Ascending aorta (tissue), 2 donors: ENCODE measurements at places on chromosomes 1 and 21.
A peak's percentile ranks its signal among the peaks of the same experiment; 100 is the strongest.

DNA sequence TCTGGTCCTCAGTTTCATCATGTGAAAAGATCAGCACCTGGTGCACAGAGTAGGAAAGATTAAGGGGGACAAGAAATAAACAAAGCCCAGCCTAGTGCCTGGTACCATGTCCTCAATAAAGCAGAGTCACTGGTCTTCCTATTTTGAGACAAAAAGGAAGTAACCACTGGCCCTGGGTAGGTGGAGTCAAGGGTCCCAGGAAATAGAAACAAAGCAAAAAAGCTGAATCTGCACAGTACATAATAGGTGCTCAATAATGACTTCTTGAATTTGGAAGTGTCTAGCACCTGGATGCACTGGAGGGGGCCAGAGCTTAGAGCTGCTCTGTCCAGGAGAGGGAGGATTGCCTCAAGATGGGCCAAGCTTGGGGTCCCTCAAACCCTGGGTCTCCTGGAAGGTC lies 1.9 kb upstream of the EPHB2 start:
- no peak overlapping the region for H3K4me3 ChIP-seq
- H3K36me3 ChIP-seq, result no peaks in the 10 kb centered on the region
- no peaks in the 10 kb centered on the region for H3K27me3 ChIP-seq
- DNase-seq, result no peak
- H3K27ac ChIP-seq, result no peak overlapping the region

DNA sequence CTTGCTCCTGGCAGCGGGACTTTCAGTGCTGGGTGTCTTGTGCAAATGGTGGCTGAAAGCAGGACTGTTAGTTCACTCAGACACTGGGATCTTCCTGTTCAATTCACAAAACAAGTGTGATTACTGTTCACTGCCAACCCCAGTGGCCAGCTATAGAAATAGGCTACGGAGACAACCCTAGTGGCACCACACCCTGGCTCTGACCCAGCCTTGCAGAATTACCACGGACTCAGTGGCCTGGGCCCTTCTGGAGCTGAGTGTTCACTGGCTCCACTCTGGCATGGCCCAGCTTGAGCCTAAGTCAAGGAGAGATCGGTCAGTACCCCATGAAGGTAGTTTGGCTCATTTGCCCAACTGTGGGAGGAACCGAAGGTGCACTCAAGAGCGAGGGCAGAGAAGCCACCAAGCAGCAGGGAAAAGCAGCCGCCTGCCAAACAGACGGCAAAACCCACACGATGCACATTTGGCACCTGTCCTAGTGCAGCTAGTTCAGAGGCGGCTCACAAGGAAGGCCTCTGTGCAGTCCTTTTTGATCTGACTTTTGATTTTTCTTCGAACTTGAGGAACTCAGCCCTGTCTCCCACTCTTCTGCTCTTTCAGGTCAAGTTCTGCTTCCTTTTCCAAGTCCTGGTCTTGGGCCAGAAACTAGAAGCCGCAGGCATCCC lies 5.9 kb downstream of the KIAA2013 start:
- DNase-seq, result no peak
- peak overlapping the region; percentile 84 for H3K27ac ChIP-seq
- H3K4me1 ChIP-seq, result peaks cover 58% of the 10 kb centered on the region
- H3K36me3 ChIP-seq, result peaks cover 24% of the 10 kb centered on the region
- no peaks in the 10 kb centered on the region for H3K27me3 ChIP-seq

DNA sequence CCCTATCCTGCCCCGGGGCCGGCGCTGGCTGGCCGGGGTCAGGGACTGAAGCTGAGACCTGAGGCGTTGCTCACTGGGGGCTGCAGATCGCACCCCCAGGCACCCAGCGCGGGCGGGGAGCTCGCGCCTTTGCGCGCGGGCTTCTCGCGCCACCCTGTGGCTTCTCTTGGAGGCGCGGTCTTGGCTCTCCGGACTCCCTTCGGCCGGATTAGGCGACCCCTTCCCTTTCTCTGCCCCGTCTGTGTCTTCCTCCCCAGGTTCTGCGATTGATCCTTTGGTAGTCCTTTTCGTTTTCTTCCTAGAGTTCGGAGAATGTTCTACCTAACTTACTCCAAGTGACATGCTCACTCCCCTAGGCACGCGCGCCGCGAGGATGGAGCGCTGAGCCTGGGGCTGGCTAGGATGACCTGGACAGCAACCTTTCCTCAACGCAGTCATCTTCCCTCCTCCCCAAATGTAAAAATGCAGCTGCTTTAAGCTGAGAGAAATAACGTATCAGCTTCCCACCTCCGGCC lies 495 bp upstream of the NTRK1 start:
- H3K4me1 ChIP-seq, result peaks cover 21% of the 10 kb centered on the region
- H3K27me3 ChIP-seq, result peaks cover 13% of the 10 kb centered on the region
- peak overlapping the region; percentile 49 for H3K4me3 ChIP-seq

- DNase-seq, result no peak
- H3K27me3 ChIP-seq, result no peaks in the 10 kb centered on the region
- H3K36me3 ChIP-seq, result no peaks in the 10 kb centered on the region
- H3K4me1 ChIP-seq, result no peaks in the 10 kb centered on the region
These were observed 1152.0 kb upstream of the B3GALT2 start for GRCh38 chr1:194338241-194338948.

DNA sequence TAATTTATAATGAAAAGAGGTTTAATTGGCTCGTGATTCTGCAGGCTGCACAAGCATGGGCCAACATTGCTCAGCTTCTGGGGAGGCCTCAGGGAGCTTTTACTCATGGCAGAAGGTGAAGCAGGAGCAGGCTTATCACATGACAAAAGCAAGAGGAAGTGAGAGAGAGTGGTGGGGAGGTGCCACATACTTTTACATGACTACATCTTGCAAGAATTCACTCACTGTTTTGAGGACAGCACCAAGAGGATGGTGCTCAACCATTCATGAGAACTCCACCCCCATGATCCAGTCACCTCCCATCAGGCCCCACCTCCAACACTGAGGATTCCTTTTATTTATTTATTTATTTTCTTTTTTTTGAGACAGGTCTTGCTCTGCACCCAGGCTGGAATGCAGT lies 5.5 kb upstream of the PLEKHM2 start:
- H3K27me3 ChIP-seq, result no peaks in the 10 kb centered on the region
- H3K36me3 ChIP-seq, result no peaks in the 10 kb centered on the region
- DNase-seq, result peak; percentile 38
- no peaks in the 10 kb centered on the region for H3K4me1 ChIP-seq
- no peak overlapping the region for H3K4me3 ChIP-seq

DNA sequence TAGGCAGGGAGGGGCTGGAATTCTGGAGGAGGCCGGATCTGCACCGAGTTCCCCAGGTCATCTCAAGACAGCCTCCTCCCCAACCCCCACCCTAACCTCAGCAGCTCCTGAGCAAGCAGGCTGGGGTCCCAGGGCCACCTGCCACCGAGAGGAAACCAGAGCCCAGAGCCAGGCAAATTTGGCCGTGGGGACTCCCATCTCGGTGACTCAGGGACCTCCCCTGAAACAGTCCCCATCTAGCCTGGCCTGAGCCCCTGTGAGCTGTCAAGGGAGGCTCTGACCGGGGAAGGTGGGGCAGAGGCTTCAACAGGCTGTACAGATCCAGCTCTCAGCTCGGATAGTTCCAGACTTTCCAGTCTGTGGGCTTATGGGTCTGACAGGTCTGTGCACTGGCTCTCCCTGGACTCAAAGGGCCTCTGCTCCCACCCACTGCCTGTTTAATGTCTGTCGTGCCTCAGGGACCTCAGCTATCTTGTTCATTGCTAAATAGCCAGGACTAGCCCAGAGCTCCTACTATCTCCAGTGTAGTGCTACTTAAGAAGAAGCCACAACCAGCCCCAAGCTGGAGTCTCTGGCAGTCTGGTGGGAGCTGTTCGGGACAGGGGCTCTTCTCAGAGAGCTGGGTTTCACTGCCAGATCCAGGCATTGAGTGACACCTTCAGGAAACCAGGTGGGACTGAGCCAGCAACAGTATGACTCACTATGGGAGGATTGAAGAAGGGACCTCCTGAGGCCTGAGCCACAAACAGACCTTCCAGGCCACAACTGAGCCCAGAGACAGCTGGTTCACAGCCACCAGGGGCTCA lies 25.6 kb downstream of the MATN1 start:
- no peak overlapping the region for H3K27ac ChIP-seq
- H3K4me3 ChIP-seq, result no peak overlapping the region
- no peak for DNase-seq
- H3K36me3 ChIP-seq, result no peaks in the 10 kb centered on the region
- H3K27me3 ChIP-seq, result no peaks in the 10 kb centered on the region

DNA sequence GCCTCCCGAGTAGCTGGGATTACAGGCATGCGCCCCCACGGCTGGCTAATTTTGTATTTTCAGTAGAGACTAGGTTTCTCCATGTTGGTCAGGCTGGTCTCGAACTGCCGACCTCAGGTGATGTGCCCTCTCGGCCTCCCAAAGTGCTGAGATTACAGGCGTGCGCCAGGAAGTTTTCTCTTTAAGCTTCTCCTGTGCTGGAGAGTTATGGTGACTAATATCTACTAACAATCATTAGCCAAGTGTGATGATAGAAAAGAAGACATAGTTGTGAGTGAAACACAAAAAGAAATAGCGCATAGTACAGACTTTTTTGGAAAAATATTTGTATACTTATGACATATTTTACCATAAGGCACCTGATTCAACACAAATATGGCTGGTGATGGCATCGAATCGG lies 56.5 kb downstream of the SETD4 start:
- no peak overlapping the region for H3K4me3 ChIP-seq
- no peaks in the 10 kb centered on the region for H3K27me3 ChIP-seq
- no peaks in the 10 kb centered on the region for H3K4me1 ChIP-seq
- H3K36me3 ChIP-seq, result no peaks in the 10 kb centered on the region
- DNase-seq, result no peak

GRCh38 chr1:37073152-37073853 lies 39.0 kb upstream of the GRIK3 start:
- no peaks in the 10 kb centered on the region for H3K36me3 ChIP-seq
- no peak for DNase-seq
- no peak overlapping the region for H3K27ac ChIP-seq
- H3K27me3 ChIP-seq, result no peaks in the 10 kb centered on the region
- H3K4me1 ChIP-seq, result no peaks in the 10 kb centered on the region

GRCh38 chr1:180151508-180151907 lies 3.2 kb upstream of the QSOX1 start:
- peaks cover 10% of the 10 kb centered on the region for H3K4me1 ChIP-seq
- H3K27ac ChIP-seq, result no peak overlapping the region
- no peaks in the 10 kb centered on the region for H3K36me3 ChIP-seq
- H3K4me3 ChIP-seq, result no peak overlapping the region
- no peaks in the 10 kb centered on the region for H3K27me3 ChIP-seq
- DNase-seq, result no peak

DNA sequence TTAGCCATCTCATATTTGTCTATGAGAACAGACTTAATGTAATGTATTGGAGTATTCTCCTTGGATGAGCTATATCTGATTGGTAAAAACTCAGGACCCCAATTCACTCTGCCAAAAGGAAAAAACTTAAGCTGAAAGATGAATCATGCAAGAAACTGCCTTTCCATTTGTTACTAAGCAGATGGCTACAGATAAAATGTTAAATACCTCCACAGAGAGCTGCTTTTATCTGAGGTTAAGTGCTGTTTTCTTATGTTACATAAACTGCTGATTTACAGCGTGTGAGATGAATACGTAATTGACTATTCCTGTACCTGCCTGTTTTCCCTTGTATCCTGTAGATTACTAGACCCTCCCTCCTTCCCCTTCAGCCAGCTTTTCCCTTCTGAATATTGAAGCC lies 49.3 kb downstream of the CLCA4 start:
- no peak for DNase-seq
- no peaks in the 10 kb centered on the region for H3K36me3 ChIP-seq
- H3K4me1 ChIP-seq, result no peaks in the 10 kb centered on the region

DNA sequence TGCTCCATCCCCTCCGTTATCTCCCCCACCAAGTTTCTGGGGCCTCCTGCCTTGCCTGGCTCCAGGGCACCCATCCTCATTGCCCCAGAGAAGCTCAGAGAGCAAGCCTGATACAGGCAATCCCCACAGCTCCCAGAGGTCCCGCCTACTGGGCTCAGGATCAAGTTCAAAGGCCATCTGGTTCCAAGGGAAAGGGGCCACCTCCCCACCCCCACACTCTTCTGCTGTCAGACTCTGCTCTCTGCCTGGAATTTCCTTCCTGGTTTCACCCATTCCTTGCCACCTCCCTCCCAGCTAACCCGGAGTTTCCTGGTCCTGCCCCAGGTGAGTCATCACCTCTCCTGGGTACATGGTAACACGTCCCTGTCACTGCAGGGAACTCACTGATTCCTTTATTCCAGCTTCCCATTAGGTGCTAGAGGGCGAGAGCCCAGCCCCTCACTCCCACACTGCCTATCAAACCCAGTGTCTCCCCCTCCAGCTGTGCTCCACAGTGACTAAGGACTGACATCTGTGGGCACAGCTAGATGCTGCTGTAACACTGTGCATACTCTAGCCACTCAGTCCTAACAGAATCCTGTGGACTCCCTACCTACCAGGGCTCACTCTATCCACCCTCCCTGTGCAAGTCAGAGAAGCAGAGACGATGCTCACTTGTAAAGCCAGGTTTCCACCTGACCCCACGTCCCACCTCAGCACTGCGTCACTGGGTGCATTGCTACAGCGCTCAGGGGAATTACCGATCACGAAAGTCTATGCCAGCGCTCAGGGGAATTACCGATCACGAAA lies 21.8 kb downstream of the RSPH1 start:
- H3K4me3 ChIP-seq, result no peak overlapping the region
- H3K27ac ChIP-seq, result no peak overlapping the region
- H3K36me3 ChIP-seq, result no peaks in the 10 kb centered on the region
- DNase-seq, result peak; percentile 55
- H3K27me3 ChIP-seq, result no peaks in the 10 kb centered on the region

DNA sequence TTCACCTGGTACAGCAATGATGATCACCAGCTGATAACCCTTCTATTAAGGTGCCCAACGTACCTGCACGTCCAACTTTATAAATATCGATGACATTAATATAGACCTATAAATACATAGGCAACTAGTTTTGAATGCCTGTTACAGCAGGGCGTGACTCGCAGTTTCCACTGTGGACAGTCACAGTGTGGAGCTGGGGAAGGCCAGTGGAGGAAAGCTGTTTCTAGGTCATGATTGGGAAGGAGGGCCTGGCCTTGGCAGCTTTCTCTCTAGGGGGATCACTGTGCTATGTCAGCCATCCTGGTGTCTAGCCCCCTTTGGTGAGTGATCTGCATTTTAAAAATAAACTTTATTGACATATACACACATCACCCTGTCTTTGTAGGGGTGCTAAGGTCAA lies 4.4 kb upstream of the PRDM15 start:
- no peaks in the 10 kb centered on the region for H3K27me3 ChIP-seq
- H3K4me1 ChIP-seq, result no peaks in the 10 kb centered on the region
- no peak for DNase-seq
- H3K36me3 ChIP-seq, result peaks cover 10% of the 10 kb centered on the region
- H3K4me3 ChIP-seq, result no peak overlapping the region

DNA sequence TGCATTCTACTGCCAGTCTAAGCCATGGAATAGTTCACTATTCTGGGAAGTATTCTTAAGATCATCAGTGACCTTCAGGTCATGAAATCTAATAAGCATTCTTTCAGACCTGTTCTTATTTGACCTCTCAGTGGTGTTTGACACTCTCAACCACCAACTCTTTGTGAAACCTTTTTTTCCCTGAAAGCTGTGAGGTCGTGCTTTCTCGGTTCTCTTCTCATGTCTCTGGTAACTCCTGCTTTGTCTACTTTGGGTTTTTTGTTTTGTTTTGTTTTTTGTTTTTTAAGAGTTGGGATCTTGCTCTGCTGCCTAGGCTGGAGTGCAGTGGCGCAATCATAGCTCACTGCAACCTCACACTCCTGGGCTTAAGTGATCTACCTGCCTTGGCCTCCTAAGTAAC lies 56.3 kb downstream of the POU2F1 start:
- no peaks in the 10 kb centered on the region for H3K36me3 ChIP-seq
- DNase-seq, result no peak
- peaks cover 3% of the 10 kb centered on the region for H3K4me1 ChIP-seq
- no peak overlapping the region for H3K27ac ChIP-seq
- H3K27me3 ChIP-seq, result no peaks in the 10 kb centered on the region
- H3K4me3 ChIP-seq, result no peak overlapping the region

- H3K36me3 ChIP-seq, result no peaks in the 10 kb centered on the region
- DNase-seq, result no peak
- no peak overlapping the region for H3K4me3 ChIP-seq
These were observed 5.1 kb downstream of the CASZ1 start for GRCh38 chr1:10791105-10791951.
